ENCODE measurements at places on chromosomes 4 and X.

- no peak for DNase-seq
Observed at GRCh38 chr4:140702096-140702757, 54.0 kb downstream of the TBC1D9 start.

DNA sequence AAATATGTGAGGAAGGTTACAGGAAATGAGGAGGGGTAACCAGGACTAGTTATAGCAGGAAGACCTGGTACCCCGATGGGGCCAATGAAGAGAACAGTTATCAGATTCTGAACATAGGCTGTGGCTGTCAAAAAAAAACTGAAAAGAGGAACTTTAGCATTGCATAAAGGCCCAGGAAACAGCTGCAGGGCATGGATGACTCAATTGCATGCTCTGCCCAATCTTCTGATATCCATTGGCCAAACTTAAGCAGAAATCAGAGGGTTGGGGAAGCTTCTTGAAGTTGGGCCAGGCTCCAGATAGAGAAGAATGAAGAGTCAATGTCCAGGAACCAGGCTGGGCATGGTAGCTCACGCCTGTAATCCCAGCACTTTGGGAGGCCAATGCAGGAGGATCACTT is 1222.4 kb upstream of the PRKX start:
- no peak for DNase-seq

- DNase-seq = no peak
Observed at GRCh38 chr4:114603497-114603896, 4.9 kb downstream of the UGT8 start.

GRCh38 chr4:184331268-184331995 is 113.8 kb upstream of the ENPP6 start:
- DNase-seq = no peak

GRCh38 chr4:113756005-113756410 is 5.5 kb downstream of the CAMK2D start:
- no peak for DNase-seq

DNA sequence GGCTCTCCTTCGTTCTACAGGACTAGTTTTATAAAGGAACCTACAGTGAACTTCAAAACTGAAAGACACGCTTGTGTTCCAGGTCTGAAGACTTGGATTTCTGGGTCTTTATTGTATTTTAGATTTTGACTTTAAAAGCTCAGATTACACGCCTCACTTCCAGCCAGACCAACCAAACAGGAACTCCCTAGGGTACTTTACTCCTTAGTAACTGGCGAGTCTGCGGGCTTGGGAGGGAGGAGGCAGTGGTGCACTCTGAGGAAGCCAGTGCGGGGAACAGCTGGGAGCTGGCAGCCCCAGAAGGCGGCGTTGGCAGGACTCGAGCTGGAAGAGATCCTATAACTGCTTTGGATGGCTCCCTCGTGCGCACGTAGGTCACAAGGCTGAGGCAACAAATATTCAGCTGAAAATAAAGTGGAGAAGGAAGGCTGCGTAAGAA is 391 bp upstream of the PHKA1 start:
- DNase-seq = no peak

DNA sequence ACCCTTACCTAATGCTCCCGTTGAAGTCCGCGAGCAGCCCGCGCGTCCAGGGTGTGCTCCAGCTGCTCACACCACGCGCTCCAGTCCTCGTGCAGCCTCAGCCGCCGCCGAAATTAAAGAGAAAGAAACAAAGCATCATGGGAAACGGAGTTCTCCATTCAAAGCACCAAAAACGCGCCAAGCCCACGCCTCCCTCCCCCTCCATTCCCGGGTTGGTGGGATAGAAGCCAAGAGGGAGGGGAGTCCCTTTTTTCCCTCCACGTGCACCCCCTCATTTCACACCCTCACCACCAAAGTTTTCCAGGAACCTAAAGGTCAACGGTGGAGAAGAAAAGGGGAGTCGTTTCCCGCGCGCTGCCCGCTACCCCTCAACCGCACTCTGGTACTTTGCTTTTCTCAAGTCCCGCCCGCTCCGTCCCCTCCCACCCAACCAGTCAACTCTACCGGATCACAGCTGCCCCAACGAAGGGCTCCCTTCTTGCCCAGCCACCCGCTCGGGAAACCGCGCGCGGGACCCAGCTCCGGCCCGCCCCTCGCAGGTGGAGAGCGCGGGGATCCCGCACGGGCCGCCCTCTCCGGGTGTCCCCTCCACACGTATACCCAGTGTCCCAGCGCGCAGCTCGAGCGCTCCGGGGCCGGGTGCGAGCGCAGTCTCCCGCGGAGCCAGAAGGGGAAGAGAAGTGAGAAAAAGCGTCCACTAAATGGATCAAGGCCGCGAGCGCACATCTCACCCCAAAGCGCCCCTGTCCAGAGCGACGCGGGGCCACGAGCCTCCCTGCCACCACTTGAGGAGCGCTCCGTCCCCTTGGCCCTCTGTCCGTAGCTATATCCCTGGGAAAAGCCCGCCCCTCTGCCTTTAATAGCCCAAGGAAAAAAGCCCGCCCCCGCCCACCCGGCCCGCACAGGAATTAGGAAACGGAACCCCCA is 65.1 kb upstream of the CCDC160 start:
- no peak for DNase-seq
